ENCODE measurements at places on chromosomes 1 and 21.

DNA sequence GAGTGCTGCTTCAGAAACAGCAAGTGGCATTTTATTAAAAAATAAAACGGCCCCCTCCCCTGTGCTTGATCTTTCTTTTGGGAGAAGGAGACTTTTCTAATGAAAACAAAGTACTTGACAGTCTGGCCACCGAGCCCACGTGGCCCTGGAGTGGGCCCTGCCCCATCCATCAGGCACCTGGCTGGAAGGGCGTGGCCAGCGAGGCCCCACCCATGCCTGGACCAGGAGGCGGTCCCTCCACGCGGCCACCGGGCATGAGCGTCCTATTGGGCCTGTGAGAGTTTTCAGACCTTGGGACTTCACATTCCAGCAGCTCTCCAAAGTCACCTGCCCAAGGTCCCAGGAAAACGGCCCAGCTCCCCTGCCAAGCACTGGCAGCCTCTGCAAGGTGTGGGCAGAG, 144.7 kb downstream of the CASZ1 start:
- no peak for DNase-seq

DNA sequence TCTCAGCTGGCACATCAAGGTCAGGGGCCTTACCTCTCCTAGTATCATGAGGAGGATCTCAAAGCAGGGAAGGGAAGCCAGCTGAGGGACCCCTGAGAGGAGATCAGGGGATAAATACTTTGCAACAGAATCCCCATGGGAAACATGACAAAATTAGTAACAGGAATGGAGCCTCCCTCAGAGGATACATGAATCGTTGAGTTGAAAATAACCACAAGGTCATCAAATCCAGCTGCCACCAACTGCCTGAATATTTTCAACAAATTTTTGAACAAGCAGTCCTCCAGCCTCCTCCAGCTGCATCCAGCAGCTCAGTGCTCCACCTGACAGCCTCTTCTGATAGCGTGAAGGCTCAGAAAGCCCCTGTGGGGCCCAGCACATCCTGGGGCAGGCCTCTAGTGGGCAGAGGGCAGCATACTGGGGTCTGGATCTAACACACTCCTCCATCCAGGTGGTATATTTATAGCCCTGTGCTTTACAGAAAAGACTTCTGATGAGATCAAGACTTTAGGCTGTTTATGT, 404.3 kb downstream of the NTNG1 start:
- DNase-seq = no peak

GRCh38 chr1:10338611-10339010, 60.3 kb upstream of the PGD start:
- DNase-seq = no peak

- no peak for DNase-seq
Measured at GRCh38 chr1:86948212-86948611, 33.8 kb downstream of the HS2ST1 start.

DNA sequence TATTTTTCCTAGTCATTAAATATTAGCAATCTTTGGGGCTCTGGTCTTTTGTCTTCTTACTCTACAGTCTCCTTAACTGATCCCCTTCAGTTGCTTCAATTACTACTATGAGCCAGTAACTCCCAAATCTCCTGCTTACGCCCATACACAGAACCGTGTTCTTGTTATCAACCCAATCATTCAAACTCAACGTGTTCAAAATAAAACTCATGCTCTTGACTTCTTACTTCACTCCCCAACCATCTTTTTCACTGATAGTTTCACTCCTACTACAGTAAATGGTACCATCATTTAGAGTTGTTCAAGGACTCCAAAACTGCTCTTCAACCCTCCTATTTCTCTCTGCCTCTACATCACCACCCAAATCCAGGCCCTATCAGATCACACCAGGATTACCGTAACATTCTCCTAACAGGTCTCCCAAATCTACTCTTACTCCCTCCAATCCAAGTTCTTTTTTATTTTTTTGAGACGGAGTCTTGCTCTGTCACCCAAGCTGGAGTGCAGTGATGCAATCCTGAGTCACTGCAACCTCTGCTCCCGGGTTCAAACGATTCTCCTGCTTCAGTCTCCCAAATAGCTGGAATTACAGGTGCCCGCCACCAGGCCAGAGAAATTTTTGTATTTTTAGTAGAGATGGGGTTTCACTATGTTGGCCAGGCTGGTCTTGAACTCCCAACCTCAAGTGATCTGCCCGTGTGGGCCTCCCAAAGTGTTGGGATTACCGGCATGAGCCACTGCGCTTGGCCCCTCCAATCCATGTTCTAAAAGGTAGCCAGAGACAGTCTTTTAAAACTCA, 3.0 kb downstream of the YARS1 start:
- no peak for DNase-seq

DNA sequence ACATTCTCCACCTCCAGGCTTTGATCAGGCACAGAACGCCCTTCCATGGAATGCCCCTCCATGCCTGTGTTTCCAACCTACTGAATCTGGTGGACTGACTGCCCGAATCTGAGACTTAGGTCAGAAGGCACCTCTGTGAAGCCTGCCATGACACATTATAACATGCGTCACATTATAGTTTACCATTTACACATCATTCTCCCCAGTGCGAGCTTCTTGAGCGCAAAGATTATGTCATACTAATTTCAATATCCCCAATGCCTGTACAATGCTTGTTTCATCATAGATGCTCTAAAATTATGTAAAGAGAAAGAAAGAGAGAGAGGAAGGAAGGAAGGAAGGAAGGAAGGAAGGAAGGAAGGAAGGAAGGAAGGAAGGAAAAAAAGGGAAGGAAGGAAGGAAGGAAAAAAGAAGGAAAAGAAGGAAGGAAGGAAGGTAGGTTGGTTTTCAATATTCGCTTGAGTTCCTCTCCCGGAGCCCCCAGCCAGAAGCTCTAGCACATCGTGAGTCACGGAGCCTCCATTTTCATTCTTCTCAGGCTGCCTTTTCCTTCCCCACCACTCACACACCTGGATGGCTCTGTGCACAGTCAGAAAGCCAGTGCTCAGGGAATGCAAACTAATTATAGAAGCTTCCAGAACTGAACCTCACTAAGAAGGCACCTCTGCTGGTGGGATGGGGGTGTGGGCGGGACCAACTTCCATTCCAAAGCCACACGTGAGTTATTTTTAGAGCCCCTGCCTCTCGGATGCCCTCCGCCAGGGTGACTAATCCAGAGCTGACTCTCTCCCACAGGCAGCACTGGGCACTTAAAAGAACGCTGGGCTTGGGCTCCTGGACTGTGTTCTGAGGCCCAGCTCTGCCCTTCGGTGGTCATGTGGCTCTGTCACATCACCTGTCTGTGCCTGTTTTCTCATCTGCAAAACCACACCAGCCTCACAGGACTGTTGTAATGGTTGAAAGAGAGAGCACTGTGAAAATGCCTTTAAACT, 27.4 kb downstream of the LAMB3 start:
- DNase-seq = no peak

DNA sequence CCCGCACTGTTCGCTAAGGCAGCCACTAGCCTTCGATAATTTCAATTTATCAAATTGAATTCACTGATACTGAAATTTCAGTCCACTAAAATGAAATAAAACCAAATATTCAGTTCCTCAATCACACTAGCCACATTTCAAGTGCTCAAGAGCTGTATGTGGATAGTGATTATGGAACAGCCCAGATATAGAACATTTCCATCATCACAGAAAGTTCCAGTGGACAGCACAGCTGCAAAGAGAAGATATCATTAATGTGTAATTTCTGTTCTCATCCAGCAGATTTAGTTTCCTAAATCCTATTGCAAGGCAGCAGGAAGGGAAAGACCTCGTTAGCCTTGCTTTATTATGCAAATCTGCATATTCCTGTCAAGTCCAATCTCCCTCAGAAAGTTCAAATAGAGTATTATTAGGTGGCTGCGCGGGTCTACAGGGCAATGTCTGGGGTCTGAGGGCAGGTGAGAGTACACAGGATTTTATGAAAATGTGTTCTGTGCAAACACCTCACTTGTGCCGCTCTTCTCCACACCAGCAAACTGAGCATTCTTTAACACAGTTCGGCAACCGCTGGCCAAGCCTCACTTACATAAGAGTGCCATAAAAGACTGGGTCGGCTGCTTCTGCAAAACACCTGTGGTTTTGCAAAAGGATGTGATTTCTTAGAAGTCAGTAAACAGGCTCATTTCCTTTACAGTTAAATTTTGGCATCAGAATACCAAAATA, 22.4 kb downstream of the CAPZB start:
- no peak for DNase-seq

- DNase-seq = no peak
Measured at GRCh38 chr1:7229696-7230631, 444.7 kb downstream of the CAMTA1 start.

DNA sequence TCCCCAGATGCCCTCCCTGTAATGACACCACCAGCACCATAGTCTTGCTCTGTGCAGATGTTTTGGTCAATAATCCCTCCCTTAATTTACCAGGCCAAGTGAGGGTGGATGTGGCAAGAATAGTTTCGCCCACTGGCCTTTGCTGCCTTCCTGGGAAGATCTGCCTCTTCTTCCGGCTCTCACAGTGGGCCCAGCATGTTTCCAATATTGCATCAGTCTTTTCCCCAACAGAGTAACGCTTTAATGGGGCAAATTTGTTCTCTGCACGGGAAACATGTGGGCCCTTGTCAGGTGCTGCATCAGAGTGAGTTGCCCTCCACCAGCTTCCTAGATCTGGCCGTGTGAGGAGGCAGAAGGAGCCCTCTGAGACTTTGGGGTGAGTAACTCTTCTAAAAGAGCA, 12.0 kb upstream of the ALX3 start:
- no peak for DNase-seq

GRCh38 chr1:245948786-245949185, 558.3 kb downstream of the SMYD3 start:
- no peak for DNase-seq

DNA sequence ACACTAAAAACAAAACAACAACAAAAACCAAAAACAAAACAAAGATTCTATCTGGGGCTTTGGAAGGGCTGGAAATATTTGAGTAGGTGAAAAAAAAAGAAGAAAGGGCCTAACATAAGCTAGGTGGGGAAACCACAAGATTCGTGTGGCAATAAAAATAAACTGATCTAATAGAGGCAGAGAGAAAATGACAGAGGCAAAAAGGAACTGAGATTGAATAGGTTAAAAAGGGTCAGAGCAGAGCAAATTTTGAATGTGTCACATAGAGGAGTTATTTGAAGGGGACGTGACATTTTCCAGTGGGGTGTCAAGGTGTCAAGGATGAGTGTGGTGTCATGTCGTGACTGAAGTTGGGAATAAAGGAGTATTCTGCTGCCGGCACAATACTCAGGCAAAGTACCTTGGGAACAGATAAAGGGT, 65.2 kb upstream of the RALGPS2 start:
- DNase-seq = no peak

GRCh38 chr1:104163912-104164476, 414.3 kb downstream of the AMY1C start:
- no peak for DNase-seq

GRCh38 chr1:1115136-1115785, 628 bp downstream of the C1orf159 start:
- peak; percentile 62 for DNase-seq

GRCh38 chr1:222790520-222790919, 24.3 kb upstream of the DISP1 start:
- DNase-seq = no peak

DNA sequence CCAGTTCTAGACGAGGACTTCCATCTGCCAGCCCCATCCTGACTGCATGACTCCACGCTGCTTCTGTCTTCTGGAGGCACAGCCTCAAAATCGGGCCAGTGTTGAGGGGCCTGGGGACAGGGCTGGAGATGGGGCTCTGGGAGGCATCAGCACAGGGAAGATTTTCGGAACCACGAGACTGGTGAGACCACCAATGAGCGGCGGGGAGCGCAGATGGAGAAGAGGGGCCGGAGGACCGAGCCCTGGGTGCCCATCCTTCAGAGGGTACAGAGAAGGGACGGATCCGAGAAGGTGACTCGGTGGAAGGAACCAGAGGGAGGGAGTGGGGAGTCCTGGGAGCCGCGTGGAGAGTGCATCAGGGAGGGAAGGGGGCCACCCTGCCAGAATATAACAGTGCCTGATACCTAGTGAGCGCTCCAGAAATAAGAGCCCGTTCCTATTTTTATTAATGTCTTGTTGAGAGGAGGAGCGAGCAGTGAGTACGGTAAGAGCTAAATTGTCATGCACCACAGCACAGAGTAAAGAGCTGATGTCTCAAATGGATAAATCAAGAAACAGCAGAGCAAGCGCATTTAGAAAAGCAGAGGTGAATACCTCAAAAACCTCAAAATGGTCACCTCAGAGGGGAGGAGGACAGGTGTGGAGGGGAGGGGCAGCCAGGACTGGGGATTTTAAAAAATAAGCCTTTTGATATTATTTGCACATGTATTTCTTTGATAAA, 26.2 kb upstream of the KIF26B start:
- DNase-seq = peak; percentile 43
